ENCODE measurements at places on chromosomes 3 and 15.
A peak's percentile ranks its signal among the peaks of the same experiment; 100 is the strongest.

DNA sequence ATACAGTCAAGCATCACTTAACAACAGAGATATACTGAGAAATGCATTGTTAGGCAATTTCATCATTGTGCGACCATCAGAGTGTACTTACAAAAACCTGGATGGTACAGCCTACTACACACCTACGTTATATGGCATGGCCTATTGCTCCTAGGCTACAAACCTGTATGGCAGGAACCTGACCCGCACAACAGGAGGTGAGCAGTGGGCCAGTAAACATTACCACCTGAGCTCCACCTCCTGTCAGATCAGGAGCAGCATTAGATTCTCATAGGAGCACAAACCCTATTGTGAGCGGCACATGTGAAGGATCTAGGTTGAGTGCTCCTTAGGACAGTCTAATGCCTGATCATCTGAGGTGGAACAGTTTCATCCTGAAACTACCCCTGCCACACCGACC lies 89.7 kb downstream of the SCAPER start:
- no peak for DNase-seq

DNA sequence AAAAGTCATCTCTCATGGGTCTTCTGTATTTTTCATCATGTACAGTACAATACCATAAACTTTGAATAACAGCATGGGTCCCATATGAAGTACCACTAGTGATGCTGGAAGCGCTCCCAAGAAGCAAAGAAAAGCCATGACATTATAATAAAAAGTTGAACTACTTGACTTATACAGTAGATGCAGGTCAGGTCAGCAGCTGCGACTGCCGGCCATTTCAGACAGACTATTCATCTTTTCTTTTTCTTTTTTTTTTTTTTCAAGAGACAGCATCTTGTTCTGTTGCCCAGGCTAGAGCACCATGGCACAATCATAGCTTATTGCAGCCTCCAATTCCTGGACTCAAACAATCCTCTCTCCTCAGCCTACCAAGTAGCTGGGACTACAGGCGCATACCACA lies 10.2 kb downstream of the RAF1 start:
- DNase-seq: no peak

GRCh38 chr3:186187401-186188275 lies 78.7 kb upstream of the ETV5 start:
- DNase-seq: no peak

DNA sequence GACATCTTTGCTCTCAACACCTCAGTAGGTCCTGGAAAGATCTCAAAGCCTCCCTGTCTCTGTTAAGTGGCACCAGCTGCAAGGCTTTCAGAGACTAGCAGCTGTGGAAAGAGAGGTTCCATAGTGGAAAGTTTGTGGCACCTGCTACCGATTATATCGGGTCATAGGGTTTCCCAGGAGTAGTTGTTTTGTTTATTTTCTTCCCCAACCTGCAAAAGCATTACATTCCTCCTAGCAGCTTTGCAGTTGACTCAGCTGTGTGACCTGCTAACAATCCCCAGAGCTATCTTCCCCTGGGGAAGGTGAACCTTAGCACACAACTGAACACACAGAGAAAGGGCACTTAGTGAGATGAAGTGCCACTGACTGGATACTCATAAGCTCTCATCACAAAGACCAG lies 598.9 kb upstream of the GRM7 start:
- no peak for DNase-seq

- no peak for DNase-seq
Observed at GRCh38 chr3:117691526-117691925, 981.9 kb downstream of the TUSC7 start.

GRCh38 chr15:75201616-75202250 lies at the start of gene C15orf39:
TSS of gene C15orf39 (plus strand) at chr15:75201882. CDS start at chr15:75206049, 4,167 bp downstream.
- peak; percentile 80 for DNase-seq

- no peak for DNase-seq
Observed at GRCh38 chr3:37861620-37862041, at the start of gene CTDSPL. TSS of gene CTDSPL (plus strand) at chr3:37861880. CDS start at chr3:37862200, 320 bp downstream.

DNA sequence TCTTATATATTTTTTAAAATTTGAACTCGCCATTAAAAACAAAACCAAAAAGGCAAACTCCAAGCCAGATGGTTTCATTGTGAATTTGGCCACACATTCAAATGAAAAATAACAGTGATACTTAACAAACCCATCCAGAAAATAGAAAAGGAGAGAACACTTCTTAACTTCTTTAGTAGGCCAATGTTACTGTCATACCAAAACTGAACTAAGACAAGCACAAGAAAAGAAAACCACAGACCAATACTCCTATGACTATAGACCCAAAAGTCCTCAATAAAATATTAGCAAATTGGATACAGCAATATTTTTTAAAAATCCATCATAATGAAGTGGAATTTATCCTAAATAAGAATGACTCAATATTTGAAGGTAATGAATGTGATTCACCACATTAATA lies 73.5 kb upstream of the ALDH1A3 start:
- DNase-seq: no peak

- no peak for DNase-seq
Observed at GRCh38 chr3:169509780-169510692, 153.5 kb downstream of the MECOM start.

Data from MV-4-11 (cell line).